ENCODE measurements at places on chromosomes 4 and X.
A peak's percentile ranks its signal among the peaks of the same experiment; 100 is the strongest.

DNA sequence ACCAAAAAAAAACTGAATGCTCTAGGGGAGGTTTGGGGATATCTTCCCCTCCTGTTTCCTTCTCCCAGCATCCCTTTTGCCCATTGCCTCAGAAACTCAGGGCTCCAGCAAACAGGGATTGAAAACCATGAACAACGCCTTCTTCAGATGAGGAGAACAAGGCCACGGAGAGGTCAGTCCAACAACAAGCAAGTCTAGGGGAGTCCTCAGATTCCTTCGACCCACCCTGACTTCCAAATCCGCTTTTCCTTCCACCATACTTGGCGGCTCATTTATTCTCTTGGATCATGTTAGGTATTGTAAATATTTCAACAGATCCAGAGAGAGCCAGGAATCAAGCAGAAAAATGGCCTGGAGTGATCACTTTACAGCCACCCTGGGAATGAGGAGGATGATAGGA lies 21.9 kb downstream of the REELD1 start:
- no peak for DNase-seq

- no peak for DNase-seq
Measured at GRCh38 chr4:35250331-35250730, 994.0 kb downstream of the ARAP2 start.

DNA sequence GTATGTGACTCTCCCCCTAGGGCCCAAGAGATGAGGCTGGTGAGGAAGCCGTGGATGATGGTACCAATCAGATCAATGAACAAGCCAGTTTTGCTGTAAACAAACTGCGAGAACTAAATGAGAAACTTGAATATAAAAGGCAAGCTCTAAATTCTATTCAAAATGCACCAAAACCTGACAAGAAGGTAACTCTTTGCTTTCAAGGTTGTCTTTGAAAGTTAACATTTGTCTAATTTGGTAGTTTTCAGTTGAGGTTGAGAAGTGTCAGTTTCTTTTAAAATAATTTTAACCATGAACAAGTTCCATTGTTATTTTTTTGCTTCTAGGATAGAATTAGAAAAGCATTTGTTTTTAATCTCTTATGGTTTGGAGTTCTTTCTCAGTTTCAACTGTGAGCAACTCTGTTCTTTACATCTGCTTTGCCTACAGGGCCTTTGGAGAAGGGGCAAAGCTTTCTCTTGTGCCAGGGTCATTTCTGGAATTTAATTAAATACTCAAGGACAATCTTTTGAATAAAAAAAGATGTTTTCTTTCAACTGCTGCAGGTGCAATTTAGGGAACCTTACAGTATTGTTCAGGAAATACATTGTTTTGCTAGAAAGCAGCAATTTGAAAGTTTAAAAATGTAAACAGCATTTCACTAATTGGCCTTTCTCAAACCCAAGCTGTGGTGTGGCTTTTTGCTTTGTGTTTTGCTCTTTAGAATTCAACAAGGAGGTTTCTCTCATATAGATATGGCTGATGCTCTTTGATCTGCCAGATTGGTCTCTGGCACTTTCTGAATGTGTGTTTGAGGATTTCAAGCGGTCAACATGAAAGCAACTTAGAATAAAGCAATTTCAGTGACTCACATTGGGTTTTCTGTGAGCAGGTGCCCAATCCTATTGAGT lies 62.9 kb downstream of the LRP2BP start:
- DNase-seq = no peak

GRCh38 chrX:71949363-71949762 lies 38.7 kb downstream of the NHSL2 start:
- DNase-seq = no peak

GRCh38 chr4:139987502-139987850 lies 166.5 kb downstream of the MAML3 start:
- DNase-seq = no peak

- DNase-seq = no peak
Measured at GRCh38 chr4:68582339-68582717, 6.2 kb upstream of the UGT2B17 start.

DNA sequence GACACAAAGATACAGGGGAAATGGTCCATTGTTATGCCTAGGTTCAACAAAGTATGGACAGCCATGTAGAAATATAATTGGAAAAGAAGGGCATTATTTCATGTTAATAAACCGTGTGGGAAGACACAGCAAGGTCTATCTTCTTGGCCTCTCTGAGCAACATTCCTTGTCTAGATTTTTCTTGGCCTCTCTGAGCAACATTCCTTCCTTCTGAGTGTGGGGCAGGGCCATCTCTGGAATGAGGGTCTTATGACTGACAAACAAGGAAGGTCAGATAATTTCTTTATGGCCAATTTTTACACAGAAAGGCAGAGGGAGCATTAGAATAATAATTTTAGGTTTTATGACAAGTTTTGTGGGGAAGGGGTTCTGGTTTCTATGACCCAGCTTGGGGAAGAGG lies 24.3 kb upstream of the MAOA start:
- peak; percentile 18 for DNase-seq

DNA sequence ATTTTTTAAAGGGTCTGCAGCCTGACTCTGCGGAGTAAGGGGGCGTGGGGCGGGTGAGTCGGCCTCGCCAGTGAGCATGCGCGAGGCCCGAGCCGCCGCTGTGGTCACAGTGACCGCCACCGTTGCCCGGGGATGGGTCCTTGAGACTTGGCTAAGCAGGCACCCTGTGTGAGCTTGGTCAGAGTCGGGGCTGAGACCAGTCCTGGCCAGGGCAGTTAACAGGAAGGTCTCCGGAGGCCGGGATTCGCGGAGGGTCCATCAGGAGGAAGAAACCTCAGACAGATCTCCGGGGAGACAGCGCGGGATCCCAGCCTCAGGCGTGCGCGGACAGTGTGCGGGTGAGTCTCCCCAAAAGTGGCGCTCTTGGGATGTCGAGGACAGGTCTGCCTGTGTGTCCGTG lies 1384.4 kb upstream of the PCDH10 start:
- no peak for DNase-seq

DNA sequence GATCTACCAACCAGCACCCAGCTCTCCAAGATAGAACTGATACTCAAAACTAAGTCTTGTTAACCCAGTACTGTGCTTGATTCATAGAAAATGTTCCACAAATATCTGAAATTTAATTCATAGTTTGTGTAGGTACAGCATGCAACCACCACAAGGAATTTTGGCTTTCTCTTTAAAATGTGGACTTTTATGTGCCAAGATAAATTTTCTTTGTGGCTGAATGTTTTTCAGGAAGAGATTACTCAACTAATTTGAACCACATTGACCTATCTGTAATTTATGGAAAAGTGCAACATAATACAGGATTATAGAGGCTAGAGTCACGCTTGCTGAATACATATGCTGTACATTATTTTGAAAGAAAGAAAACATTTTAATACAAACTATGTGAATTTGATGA lies 730.8 kb downstream of the IL1RAPL1 start:
- peak; percentile 74 for DNase-seq

GRCh38 chr4:62256479-62256878 lies 1056.4 kb downstream of the ADGRL3 start:
- no peak for DNase-seq

- no peak for DNase-seq
Measured at GRCh38 chr4:74327762-74328161, 19.5 kb downstream of the EPGN start.

All from fibroblast of the aortic adventitia (primary cell).